ENCODE measurements at places on chromosomes 4 and X.

- DNase-seq: no peak
Measured at GRCh38 chr4:86876894-86877685, 15.1 kb downstream of the C4orf36 start.

DNA sequence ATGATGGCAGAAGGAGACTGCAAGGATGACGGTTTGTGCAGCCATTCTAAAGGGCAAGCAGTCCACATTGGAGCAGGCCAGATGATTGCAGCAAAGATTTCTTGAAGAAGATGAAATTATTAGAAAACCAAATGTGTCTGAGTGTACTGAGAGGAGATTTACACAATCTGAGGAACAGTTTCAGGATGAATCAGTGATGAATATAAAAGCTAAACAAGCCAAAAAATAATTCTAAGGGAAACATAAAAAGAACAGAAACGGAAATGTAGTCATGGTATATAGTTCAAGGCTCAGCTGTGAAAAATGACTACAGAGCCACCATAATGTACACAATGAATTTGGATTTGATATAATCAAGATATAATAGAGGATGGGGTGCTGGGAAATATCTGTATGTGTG, 168.5 kb downstream of the PDGFC start:
- no peak for DNase-seq

DNA sequence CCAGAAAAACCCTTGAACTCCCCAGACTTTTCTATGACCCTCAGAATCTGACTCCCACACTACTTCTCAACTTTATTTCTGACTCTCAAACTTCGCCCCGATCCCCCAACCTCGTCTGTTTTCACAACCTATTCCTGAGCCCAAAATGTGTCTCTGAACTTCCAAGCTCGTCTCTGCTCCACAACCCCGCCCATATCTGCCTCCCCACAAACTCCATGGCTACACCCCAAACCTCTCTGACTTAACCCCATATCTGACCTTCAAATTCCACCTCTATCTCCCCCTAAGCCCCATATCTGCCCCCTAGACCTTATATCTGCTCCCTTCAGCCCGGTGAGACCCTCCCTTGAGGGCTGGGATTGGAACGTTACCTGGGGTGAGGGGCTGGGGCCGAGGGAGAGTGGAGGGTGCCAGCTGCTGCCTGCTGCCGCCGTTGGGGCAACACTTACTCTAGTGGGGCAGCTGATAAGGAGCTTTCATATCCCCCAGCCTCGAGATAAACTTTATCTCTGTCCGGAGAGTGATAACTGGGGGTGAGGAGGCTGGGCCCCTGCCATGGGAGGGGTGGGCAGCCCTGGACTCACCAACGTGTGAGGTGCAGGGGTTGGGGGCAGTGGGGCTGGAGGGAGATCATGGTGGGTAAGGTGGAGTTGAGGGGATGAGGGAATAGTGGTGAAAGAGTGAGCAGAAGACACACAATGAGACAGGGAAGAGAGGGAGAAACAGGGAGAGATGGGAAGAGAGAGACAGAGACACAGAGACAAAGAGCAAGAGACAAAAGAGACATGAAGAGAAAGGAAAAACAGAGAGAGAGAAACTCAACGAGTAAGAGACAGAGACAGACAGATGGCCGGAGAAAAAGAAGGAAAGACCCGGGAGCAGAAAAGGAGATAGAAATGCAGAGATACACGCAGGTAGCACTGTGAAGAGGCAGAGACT, 1.4 kb downstream of the GATA1 start:
- DNase-seq: no peak

DNA sequence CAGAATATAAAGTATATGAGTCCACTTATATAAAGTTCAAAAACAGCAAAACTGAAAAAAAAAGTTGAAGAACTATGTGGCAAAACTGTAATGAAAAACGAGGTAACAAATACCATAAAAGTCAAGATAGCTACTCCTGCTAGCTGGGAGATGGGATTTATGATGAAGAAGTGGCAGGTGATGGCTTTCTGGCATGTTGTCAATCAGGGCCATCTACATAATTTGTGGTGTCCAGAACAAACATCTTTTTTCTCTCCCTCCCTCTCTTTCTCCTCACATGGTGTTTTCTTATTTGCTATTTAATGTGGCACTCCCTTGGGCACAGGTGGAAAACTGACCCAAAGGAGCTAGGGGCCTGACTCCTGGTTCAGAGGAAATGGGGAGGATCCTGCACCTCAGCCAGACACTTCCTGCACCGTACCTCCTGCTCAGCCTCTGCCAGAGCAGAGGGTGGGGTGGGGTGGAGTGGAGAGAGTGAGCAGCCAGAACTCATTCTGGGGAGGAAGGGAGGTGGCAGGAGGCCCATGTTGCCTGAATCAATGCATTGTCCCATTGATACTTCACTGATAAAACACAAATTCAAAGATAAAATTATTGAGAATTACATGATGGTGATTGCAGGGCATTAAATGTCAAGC, 5.3 kb upstream of the SAP30 start:
- no peak for DNase-seq

DNA sequence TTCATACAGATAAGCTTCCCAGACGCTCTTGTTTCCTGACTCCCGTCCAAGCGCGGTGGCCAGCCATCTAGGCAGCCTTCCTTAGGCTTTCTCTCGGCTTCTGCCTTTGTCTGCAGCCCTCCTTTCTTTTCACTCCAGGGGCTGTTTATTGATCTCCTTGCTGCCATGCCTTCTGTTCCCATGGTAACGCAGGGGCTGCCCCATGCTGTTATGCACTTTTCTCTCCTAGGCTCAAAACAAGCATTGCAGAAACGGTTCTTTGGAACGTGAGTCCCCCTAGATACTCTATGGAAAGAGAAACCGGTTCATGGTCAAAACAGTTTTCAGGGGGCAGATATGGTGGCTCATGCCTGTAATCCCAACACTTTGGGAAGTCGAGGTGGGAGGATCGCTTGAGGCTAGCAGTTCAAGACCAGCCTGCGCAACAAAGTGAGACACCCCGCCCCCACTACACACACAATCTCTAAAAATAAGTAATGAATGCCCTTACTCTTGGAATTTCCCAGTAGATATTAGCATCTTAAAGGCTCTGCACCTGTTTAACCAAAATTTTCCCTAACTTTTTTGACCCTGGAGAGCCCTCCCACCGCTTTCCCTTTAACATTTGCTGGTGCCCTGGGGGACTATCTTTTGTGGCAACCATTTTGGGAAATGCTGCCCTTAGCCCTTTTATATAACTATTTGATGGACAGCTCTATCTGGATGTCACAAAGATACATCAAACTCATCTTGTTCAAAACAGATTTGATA, 53.9 kb upstream of the ZNF157 start:
- no peak for DNase-seq
